Activated CD8-positive, alpha-beta T cell treated with anti-CD3 and anti-CD28 coated beads for 36 hours (primary cell): ENCODE measurements at places on chromosomes 3 and 15.

DNA sequence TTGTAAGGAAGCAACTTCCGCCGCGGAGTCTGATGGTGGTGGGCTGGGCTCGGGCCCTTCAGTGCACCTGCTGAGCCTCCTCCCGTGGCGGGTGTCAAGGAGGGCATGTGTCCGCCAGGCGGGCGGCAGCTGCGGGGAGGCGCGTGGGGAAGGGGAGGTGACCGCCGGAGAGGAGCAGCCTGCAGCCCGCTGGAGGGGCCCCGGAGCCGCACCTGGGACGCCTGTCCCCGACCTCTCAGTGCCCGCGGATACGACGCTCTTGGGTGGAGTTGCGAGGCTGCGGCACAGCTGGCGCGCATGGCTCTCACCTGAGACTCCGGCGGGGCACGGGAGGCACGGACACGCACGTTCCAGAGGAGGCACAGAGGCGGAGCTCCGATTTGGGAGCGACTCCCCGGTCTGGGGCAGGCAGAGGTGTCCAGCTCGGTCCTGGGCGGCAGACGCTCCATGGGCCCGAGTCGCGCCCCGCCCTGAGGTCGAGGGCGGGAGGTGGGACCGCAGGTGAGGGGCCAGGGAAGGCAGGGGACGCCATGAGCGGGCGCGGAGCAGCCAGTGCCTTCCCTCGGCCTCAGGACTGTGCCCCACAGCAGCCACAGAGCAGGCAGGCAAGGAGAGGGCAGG lies 50.2 kb upstream of the PRR20G start:
- DNase-seq: no peak

GRCh38 chr15:72797834-72798233 lies 14.3 kb upstream of the ADPGK start:
- no peak for DNase-seq

DNA sequence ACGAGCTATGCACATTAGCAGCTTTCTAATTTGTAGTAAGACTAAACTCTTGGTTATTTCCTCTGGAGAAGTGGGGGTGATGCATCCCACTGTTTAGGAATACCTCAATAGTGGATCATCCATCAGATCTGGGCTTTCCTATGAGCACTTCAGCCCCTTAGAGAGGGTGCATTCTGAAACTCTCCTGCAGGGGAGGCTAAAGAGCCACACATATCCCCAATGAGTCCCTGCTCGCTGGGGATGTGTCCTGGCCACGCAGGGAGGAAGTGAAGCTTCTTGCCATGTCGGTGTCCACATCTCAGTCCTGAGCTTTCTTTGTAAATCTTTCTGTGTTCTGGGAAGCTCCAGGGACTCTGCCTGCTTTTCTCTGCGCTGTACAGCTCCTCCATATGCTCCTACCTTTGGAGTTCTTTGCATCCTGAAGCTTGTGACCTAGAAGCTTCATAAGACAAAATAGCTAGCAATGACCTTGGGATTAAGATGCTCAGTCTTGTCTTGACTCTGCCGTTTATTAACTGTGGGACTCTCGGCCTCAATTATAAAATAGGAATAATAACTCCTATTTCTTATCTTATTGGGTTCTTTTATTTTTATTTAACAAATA lies 28.3 kb upstream of the MASP1 start:
- peak; percentile 83 for DNase-seq

DNA sequence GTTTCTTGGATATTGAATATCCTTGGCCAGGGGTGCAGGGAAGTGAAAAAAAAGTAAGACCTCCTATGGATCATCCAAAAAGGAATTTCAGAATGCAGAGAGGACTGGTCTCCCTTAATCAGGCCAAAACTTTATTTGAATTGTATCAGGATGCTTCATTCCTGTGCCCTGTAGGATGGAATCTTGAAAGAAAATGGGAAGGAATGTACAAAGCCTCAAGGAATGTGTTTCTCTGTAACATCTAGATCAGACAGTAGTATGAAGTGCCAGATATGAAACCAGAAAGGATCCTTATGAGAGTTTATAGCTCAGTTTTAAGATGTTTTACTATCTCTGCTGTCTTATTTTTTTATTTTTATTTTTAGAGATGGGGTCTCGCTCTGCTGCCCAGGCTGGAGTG lies 6.5 kb upstream of the GSK3B start:
- DNase-seq: no peak

DNA sequence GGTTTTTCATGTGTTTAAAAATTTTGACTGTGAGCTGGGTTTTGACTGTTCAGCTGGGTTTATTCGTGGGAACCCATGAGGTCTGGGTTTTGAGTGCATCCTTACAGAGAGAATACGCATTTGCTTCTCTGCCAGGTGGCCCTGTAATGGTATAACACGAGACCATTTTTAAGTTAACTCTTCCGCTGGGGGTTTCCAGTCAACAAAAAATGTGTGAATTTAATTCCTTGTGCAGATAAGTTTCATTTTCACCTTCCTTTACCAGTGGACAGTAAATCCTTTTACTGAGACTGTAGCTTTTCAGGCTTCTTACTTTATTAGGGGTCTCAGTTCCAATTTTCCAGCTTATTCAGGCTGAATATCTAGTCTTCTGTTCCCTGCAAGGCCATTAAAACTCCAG lies 149.6 kb downstream of the OPA1 start:
- no peak for DNase-seq

GRCh38 chr15:87881026-87881425 lies 375.5 kb downstream of the NTRK3 start:
- no peak for DNase-seq

- DNase-seq: no peak
Observed at GRCh38 chr15:38961931-38962330, 397.3 kb upstream of the RASGRP1 start.

DNA sequence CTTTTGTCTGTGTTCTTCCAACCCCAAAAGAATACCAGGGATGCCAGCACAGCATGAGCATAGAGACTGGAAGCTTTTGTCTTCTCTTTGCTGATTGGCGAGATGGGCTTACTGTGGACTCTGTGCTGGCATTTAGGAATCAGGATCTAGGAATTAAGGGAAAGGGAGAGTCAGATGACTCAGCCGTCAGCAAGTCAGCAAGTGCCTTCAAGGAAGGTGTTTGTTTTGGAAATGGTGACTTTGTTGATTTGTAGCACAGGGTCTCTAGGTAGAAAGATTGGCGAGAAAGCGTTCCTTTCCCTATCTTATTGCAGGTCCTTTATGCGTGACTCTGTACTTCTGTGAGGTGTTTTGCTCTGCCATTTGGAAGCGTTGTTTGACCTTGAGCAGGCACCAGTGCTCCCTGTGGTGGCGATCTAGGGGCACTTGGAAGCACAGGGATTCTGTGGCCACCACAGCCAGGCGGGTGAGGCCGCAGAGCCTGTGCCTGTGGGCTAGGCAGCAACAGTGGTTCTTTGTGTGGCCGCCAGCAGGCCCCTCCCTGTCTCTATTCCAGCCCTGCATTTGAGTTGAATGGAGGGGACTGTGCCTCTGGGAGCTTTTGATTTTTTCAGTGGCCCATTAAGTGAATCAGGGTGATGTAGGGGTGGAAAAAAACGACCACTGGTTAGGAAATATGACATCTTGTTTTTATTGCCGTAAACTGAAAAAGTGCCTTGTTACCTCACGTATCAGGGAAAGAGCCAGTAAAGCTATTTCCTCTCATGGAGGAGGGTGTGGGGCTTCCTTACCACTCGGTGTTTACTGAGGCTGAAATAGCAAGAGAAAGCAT lies 19.0 kb downstream of the FAN1 start:
- DNase-seq: no peak

DNA sequence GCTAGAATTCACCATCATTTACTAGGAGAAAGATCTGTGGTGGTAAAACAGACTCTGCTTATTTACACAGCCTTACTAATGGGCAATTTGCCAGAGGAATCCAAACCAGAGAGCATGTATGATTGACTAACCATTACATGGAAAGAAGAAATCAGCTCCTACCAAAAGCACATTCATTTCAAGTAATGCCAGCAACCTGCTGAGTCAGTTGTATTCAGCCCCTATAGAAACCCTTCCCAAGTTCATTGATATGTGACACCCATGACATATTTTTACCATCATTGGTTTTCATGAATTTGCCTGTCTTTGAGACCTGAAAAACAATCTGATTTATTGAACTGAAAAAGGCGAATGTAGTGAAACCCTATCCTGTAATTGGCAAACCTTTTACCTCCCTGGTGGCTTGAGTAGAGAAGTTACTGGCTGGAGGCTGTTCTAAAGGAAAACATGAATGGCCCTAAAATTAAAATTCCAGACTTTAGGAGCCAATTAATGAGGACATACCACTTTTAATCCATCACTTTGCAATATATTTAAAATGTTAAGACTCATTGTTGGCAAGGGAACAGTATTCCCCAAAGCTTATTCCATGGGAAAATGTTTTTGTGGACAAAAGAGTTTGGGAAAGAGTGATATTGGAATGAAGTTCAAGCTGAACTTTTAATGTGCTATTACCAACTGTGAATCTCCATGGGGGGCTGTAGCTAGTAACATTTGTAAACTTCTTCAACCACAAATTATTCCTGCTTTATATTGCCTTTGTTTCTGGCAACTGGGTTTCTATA lies 542.9 kb downstream of the FHIT start:
- DNase-seq: no peak

- peak; percentile 33 for DNase-seq
Observed at GRCh38 chr3:142152384-142152783, 3.0 kb upstream of the TFDP2 start.

GRCh38 chr3:8778475-8778874 lies 9.1 kb upstream of the OXTR start:
- DNase-seq: no peak

- DNase-seq: peak; percentile 29
Observed at GRCh38 chr3:60047426-60048200, 997.8 kb upstream of the CFAP20DC start.

DNA sequence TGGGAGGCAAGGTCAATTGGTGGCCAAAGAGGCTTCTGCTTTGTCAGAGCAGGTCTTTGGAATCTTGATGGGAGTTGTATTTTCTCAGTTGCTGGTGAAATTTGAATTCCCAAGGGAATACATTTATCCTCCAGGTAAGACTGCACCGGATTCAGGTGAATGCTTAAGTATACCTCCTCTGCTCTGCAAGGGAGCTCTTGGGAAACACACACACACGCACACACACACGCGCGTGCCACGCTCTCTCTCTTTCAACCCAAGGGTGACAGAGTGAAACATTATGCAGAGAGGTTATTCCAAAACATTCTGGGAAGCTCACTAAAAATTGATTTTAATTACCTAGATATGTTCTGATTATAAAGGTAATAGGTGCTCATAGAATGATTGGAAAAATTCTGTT lies 33.7 kb downstream of the ST6GAL1 start:
- DNase-seq: no peak

GRCh38 chr3:172649987-172650386 lies 60.9 kb downstream of the NCEH1 start:
- DNase-seq: no peak

DNA sequence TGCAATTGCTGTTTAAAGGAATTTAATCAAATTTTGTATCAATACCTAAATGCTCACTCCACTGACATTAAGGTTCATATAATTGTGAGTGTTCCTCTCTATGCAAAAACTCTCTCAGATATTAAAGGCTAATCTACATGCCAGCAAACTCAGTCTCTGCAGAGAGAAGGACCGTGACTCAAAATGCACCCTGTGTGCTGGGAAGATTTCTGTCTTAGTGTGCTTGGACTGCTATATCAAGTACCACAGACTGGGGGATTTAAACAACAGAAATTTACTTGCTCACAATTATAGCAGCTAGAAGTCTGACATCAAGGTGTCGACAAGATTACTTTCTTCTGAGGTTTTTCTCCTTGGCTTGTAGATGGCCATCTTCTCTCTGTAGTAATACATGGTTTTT lies 18.6 kb upstream of the PFN2 start:
- no peak for DNase-seq

DNA sequence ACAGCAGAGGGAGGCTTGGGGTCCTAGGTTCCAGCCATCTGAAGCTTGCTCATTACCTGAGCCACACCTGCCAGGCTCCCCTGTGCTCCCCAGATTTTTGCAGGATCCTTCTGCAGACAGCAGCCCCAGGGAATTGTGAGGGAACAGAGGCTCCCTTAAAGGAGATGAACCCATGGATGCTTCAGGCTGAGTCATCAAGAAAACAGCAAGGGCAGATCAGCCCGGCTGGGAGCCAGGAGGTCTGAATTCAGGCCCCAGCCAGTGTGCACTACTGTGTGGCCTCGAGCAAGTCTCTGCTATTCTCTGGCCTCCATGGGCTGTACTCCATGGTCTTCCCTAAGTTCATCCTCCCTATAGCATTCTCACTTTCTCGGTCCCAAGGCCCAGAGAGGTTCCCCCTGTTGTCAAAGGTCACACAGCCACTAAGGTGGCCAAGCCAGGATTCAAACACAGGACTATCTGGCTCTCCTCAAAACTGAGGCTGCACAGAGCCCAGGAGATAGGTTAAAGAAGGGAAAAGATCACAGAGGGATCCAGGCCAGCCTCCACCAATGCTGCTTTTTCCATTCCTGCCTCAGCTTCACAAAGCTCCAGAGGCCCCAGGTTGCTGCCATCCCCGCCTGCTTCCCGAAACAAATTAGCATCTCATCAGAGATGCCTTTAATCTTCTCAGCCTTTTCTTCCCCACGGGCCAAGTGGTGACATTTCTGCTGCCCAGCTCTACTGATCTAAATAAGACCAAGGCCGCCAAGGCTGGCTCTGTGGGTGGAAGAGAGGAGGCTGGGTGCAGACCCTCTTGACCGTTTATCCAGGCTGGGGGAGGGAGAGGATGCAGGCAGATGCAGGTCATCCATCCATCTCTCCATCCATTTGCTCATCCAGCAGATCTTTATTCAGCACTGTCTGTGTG lies 21.2 kb upstream of the GRIP2 start:
- no peak for DNase-seq

GRCh38 chr15:32029862-32030781 lies at the start of gene CHRNA7:
TSS of gene CHRNA7 (plus strand) at chr15:32030515. CDS start at chr15:32030595, 80 bp downstream.
- DNase-seq: peak; percentile 16

DNA sequence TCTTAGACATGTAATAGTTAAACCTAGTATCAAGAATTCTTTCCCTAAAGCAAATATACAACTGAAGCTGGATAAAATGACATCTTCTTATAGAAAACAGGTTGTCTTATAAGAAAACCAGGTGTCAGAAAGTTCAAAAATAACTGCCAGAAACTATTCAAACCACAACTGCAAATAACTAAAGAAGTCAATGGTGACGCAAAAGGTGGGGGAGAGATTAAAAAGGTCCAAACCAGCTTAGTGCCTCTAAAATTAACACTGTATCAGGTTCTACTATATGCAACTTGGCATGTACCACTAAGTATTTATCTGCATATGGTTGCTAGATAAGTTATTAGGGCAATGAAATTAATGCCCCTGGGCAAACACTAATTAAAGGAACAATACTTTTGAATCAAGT lies 136.8 kb downstream of the TBL1XR1 start:
- DNase-seq: no peak

DNA sequence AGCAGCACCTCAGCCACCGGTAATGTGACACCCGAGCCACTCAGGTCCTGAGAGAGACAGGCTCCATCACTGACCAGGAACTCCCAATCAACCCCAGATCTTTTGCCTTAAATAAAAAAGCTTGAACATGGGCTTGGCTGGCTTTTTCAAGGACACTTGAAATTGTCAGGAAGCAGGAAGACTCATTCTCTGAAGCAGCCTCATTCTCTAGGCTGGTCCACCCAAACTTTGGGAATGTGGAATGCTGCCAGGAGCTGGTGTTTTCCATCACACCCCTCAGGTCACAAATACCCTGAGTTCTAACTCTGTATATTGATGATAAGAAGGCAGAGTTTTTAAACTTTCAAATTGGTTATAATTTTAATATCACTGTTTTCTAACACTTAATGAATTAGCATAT lies 17.0 kb downstream of the CXCR6 start:
- DNase-seq: no peak
